DMS53 (cell line): ENCODE measurements at places on chromosomes 7 and 10.

- DNase-seq = peak; percentile 92
Observed at GRCh38 chr7:128874140-128875031, 11.7 kb downstream of the ATP6V1F start.

- no peak for DNase-seq
Observed at GRCh38 chr7:55526329-55526728, 46.0 kb downstream of the VOPP1 start.

DNA sequence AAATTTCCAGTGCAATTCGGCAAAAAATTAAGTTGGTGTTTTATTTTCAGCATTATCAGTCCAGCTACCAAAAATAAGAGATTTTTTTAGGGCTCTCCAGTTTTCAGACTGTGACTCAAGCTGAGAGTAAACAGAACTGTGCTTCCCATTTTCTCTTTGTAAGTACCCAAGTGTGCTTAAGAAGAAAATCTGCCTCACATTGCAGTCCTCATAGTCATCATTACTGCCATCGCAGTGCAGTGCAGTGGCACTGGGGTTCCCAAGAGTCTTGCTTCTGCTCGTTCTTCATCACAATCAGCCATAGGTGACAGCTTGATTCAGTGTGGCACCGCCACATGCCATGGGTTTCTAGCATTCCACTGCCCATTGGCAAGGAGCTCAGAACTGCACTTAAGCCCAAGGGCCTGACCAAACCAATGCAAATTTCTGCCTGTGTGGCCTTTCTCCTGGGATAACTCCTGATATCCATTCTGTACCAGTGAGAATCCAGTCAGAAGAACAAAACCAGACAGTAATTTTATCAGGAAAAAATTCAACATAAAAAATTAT is 25.6 kb upstream of the ERCC6 start:
- DNase-seq = no peak

GRCh38 chr7:107162475-107162874 is 6.3 kb upstream of the HBP1 start:
- DNase-seq = peak; percentile 24

- no peak for DNase-seq
Observed at GRCh38 chr7:967361-968082, 7.8 kb downstream of the COX19 start.

DNA sequence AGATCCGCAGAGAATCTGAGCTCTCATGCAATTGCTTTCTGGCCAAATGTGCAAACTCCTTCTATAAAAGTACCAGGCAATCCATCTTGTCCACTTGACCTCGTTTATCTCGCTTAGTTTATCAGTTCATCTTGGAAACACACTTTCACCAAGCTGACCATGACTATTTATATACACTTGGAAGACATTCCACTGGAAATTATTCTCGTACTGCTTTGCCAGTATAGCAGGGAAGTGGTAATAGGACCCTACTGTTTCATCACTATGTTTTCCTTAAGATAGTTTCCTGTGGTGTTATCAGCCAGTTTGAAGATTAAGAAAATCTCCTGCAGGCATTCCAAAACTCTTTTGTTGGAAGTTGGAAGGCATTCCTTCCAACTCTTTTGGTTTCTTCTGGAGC is 115.3 kb upstream of the FAM171A1 start:
- DNase-seq = no peak

GRCh38 chr10:77970869-77971803 is 44.6 kb upstream of the DLG5 start:
- peak; percentile 63 for DNase-seq

GRCh38 chr7:7848892-7849291 is 119.7 kb upstream of the GLCCI1 start:
- DNase-seq = no peak

DNA sequence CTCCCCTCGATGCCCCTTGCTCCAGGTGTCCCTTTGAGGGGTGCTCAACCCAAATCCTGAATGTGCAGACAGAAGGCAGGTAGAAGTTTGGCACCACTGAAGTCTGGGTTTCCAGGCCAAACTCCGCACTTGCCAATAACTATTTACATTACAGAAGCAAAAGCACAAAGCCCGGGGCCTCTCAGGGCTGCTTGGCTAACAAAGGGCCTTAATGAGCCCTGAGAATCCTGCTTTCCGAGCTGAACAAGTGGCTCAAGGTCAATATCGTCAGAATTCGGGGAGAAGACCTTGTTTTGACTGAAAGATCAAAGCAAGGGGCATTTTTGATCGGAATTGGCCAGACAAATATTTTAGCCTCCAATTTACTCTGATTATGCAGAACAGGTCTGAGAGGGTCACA is 189.9 kb downstream of the HERPUD2 start:
- DNase-seq = no peak

- DNase-seq = no peak
Observed at GRCh38 chr7:157427811-157428553, 91.2 kb downstream of the DNAJB6 start.

DNA sequence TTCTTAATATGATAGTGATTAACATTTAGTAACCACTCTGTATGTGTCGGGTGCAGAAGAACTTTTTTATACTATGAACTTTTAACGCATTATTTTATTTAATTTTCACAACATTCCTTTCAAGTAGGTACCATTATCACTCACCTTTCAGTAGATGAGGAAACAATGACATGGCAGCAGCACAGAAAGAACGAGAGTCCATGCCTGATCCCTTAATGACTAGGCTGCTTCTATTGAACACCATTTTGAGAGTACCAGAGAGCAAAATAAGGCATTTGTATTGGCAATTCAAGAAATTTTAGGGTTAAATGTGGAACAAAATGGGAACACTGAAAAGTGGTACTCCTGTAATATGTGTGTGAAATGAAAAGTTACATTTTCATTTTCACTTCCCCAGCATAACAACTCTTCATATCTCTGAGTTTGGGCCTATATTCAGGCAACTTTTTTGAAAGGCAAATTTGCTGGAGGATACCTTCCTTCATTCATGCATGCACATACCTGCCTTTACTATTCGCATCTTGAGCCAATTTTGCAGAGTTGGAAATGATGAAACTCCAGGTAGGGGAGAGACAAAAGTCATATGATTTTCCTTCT is 12.8 kb downstream of the LRRN3 start:
- DNase-seq = no peak

DNA sequence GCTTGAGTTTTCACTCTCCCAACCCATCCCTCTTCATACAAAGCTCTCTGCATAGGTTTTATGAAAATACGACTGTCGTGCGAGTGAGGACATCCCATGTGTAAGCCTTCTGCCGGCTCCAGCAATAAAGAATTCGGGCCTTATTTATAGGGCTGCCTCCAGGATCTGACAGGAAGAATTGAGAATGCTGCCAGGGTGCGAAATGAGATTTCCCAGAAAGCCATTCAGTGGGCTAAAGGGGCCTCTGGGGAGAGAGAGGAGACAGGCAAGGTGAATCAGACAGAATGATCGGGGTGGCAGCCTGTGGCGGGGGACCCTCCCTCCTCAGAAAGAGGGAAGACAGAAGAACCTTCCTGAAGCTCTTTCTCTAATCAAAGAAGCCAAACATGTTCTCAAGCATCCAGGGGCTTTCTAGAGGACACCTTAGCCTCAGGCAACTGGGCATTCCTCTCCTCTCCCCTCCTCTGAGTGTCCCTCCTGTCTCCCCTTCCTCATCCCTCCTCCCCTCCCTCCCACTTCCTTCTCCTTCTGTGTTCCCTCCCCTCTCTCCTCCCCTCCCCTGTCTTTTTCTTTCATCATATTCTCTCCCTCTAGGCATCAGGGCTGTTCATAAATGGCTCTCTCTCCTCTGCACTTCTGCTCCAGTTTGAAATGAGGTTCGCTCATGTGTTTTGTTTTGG is 410.9 kb downstream of the TYW1 start:
- DNase-seq = no peak

- no peak for DNase-seq
Observed at GRCh38 chr7:150417863-150418262, 32.6 kb upstream of the GIMAP8 start.

- DNase-seq = peak; percentile 51
Observed at GRCh38 chr10:132536241-132536876, 1.2 kb upstream of the INPP5A start.

DNA sequence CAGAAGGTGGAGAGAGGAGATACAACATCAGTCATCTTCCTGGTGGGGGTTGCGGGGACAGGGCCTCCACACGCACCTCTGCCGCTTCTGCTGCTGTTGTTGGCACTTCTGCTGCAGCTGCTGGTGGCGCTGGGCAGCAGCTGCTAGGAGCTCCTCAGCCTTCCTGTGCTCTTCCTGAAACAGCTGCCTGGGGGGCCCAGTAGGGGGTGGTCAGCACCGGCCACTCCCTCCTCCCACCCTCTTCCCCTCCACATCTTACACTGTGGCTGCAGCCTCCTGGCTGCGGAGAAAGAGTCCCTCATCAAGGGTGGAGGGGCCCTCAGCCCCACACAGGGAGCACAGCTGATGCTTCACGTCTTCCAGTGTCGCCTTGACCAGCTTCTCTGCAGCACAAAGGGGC is 9.9 kb downstream of the SYCE1 start:
- DNase-seq = no peak

GRCh38 chr7:88546808-88547207 is 212.7 kb upstream of the ZNF804B start:
- peak; percentile 75 for DNase-seq

DNA sequence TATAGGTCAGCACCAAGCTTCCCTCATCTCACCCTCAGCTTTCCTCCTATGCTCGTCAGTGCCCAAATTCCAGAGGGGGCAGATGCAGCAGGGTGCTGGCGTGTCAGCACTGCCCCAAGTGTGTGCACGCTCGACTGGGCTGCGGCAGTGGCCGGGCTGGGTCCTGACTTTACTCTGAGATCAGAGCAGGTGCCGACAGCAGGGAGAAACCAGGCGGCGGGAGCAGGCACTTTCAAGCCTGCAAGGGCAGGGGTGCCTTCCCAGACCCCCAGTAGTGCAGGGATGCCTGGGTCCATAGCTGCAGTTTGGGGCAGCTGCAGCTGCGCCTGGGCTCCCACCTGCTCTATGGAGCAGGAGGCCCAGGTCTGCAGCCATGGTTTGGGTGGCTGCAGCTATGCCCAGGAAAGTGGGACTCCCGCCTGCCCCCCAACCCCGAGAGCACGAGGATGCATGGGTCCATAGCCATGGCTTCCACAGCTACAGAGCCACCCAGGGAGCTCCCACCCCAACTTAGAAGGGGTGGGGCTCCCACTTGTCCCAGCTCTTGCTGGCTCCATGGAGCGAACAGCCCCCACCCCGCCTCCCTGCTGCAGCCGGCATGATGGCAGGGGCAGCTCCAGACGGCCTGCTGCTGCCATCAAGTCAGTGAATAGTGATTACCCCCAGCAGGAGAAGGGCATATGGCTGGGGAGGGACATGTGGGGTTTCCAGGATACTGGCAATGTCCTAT is 199.2 kb upstream of the KMT2E start:
- DNase-seq = no peak

GRCh38 chr10:76197293-76197692 is 765.9 kb downstream of the LRMDA start:
- DNase-seq = no peak

- DNase-seq = no peak
Observed at GRCh38 chr7:77644774-77645173, 51.5 kb upstream of the RSBN1L start.

GRCh38 chr7:17474724-17475344 is 176.4 kb downstream of the AHR start:
- peak; percentile 22 for DNase-seq

- DNase-seq = no peak
Observed at GRCh38 chr7:63030061-63030460, 968.6 kb upstream of the ZNF722 start.

DNA sequence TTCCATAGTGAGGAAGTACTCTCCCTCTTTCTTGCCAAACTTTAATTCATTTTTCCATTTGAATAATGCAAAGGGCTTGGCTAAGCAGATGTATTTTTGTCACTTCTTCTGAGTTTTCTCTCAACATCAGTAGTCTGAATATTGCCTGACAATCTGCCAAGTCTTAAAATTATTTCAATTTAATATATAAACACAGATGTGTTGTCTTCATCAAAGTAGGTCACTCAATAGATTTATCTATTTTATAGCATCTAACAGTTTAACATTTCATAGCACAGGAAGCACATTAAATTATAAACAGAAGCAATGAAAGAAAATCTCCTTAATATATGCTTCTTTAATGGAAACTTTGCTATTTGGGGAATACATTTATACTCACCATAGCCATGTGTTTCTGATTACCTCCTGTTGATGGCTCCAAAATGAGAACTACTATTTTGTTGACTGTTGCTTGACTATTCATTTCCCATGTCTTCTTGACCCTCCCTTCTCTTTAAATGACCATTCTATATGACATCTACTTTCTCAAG is 4.5 kb downstream of the CPED1 start:
- no peak for DNase-seq

DNA sequence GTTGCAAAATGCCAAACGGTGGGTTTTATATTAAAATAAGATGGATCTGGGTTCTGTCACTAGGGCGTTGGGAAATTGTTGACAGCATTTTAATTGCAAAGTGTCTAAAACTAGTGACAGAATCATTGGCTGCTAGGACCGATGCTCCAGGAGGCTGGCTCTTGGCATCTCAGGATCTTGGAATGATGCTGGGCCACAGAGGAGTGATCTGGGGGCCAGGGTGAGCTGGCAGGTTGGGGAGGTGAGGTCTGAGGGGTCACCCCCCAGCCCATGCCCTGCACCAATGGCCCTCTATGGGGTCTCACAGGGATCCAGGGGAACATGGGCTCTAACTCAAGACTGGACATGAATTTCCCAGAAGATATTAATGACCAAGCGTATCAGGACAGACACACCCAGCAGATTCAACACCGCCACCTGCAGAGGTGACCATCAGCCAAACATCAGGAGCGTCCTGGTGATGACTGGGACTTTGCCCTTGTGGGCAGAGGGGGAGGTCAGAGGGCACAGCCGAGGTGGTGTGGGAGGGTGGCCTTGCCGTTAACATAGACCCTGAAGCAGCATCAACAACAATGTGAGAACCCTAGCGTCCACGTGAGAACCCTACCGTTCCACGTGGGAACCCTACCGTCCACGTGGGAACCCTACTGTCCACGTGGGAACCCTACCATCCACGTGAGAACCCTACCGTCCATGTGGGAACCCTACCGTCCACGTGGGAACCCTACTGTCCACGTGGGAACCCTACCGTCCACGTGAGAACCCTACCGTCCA is 89.0 kb upstream of the PPP2R2D start:
- no peak for DNase-seq

DNA sequence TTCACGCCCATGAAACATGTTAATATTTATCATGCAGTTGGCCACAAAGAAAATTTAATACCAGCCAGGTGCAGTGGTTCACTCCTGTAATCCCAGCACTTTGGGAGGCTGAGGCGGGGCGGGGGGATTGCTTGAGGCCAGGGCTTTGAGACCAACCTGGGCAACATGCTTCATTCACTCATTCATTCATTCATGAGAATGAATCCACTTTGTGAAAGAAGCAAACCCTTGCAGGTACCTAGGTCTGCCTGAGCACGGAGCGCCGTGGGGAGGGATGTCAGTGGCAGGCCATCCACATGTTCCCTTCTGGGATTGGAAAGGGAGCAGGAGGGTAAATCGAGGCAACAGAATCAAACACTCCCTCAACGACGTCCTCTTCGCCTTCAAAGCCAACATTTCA is 4.7 kb downstream of the ANXA11 start:
- DNase-seq = no peak
